Putamen (tissue), 1 donor: ENCODE measurements at places on chromosomes 3 and 15.
A peak's percentile ranks its signal among the peaks of the same experiment; 100 is the strongest.

DNA sequence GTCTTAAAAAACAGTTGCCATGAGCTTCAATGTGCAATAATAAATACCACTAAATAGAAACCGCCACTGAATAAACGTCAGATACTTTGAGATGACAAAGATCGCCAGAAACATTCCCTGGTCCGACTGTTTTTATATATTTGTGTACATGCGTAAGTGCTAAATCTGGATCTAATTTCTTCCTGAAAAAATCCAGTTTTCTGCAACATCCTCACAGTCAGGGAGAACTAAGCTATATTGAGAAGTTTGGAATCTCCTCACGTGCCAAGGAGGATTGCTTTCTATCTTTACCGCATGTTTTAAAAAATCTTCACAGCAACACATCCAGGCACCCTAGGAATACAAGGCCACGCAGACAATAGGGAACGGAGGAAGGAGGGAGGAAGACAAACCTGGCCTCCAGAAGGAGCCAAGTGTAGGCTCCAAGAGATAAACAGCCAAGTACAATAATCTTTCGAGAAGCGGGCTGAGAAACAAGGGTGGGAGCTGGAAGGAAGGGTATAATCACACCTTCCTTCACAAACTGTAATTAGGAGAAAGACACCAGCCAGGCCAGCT, 5.7 kb downstream of the VGLL4 start:
- DNase-seq = peak; percentile 7

- peak; percentile 86 for DNase-seq
Observed at GRCh38 chr3:124032881-124033359, 41.0 kb upstream of the ROPN1 start.

- no peak for DNase-seq
Observed at GRCh38 chr3:175839366-175840005, 980.4 kb downstream of the NAALADL2 start.

DNA sequence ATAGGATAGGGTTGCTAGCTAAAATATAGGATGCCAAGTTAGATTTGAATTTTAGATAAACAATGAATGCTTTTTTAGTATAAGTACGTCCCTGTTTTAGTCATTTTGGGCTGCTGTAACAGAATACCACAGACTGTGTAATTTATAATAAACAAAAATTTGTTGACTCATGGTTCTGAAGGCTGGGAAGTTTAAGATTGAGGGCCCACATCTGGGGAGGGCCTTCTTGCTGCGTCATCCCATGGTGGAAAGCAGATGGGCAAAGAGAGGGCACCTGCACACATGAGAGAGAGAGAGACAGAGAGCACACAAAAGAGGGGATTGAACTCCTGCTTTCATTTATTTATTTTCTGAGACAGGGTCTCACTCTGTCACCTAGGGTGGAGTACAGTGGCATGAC, 246.5 kb downstream of the EPHB1 start:
- DNase-seq = no peak

GRCh38 chr15:82646250-82647044, 716 bp downstream of the CPEB1 start:
- DNase-seq = no peak

- no peak for DNase-seq
Observed at GRCh38 chr3:147369661-147370123, 36.7 kb downstream of the ZIC4 start.

GRCh38 chr3:120275618-120276017, 9.4 kb downstream of the GPR156 start:
- DNase-seq = no peak

GRCh38 chr15:66675446-66675845, 26.6 kb upstream of the SMAD6 start:
- no peak for DNase-seq

GRCh38 chr3:139639662-139640061, 38.1 kb downstream of the NMNAT3 start:
- no peak for DNase-seq

GRCh38 chr3:114691871-114692270, 398.0 kb downstream of the TIGIT start:
- DNase-seq = no peak

- DNase-seq = no peak
Observed at GRCh38 chr15:29857221-29857789, 35.0 kb upstream of the TJP1 start.

DNA sequence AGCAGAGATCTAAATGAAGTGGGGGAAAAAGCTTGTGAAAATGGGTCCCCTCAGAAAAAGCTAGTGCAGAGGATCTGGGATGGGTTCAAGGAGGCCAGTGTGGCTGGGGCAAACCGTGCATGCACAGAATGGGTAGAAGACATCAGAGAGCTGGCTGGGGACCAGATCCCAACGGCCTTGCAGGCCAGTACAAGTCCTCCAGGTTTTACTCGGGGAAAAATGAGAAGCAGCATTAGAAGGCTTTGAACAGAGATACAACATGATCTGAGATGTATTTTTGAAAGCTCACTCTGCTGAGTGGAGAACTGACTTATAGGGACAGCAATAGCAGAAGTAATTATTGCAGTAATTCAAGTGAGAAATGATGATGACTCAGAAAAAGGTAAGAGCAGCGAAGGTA, 114.5 kb downstream of the HERC1 start:
- DNase-seq = no peak

DNA sequence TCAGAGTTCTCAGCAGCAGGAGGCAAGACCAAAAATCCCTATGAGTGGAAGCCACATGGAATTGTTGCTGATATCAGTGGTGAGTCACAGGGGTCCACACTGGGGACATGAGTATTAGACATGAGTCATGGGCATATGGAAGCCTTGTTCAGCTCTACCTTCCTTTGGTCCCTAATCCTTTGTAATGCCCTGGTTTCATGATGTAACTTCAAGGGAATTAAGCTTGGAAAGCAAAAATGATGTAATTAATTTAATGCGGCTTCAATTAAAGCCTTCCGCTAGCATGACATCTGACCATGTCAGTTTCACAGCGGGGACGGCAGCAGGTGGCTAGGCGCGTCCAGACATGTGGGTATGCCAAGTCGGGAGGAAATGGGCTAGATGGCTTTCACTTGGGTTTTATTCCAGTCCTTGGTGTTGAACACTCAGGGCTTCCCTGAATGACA, 176.1 kb upstream of the RGMA start:
- no peak for DNase-seq

DNA sequence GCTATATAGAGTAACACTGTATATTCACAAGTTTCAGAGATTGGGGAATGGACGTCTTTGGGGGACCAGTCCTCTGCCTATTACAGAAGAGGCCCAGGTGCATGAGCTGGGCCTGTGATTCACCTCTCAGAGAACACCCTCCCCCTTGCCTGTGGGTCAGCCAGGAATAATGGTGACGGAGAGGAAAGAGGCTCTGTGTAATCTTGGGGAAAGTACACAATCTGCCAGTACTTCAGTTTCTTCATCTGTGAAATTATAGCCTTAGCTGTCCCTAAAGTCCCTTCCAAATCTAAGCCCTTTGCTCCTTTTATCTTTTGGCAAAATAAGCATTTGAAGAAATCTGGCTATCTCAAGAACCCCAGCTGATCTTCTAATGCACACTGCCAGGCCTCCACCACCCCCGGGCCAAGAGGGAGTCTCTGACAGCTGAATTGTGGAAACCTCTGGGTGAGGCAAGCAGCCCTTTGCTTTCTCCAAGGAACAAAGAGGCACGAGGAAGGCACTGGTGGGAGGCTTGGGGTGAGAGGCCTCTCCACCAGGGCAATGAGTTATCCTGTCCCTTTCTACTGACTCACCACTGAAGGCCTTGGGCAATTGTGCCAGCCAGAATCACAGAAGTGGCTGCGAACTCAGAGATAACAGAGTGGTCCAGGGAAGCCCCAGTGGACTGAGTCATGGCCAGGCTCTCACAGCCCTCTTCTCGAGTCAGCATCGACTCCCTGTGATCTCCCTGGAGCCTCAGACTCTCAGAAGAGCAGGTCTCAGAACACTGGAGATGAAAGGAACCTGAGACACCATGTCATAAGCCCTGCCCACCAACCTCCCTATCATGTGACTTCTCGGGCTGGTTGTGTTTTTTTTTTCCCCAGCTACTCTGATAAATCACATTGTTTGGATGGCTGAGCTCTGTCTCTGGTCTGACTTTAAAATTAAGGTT, 31.8 kb downstream of the CCNL1 start:
- DNase-seq = no peak

DNA sequence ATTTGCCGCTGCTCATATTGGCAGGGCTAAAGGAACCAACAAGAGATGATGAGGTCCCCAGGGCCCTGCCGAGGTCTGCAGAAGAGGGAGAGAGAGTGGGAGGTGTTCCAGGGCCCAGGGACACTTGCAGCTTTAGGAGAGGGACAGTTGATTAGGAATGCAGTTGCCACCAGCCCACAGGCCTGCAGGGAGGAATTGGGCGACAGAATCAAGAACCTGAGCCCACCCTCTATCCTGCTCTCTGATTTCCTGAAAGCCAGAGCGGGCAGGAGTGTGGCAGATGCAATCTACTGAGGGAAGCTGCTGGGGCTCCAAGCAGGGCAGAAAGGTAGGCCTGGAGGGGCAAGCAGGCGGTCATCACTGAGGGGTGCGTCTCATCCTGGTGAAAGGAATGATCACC, 12.1 kb upstream of the PRR23E start:
- no peak for DNase-seq

DNA sequence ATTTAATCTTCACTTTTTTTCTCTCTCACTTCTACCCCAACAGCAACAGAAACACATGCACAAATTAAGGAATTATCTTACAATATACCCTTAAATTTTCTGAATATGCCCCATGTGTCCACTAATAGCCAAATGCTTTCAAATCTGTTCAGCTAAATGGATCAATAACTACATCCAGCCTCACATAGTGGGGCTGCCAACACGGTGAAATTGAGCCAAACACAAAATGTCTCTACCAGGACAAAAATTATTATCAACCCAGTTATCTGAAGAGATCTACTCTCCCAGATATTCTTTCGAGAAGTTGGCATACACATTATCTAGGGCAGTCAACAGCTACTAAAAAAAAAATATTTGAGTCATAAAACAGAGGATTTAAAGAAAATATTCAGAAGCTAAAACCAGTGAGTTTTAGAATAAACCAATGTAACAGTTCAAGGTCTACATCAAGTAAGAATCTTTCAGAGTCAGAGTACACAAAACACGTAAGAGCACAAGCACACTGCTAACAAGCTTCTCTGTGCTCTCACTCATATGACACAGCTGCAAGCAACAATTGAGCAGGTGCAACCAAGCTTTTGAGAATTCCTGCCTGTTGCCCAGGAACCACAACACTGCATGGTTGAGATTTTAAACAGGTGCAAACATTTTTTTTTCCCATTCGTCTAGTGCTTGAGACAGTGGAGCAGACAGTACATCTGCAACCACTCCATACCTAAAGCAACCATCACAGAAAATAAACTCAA, 247.7 kb downstream of the ZBTB20 start:
- no peak for DNase-seq

GRCh38 chr3:104180906-104181305, 1185.8 kb upstream of the ALCAM start:
- DNase-seq = no peak

DNA sequence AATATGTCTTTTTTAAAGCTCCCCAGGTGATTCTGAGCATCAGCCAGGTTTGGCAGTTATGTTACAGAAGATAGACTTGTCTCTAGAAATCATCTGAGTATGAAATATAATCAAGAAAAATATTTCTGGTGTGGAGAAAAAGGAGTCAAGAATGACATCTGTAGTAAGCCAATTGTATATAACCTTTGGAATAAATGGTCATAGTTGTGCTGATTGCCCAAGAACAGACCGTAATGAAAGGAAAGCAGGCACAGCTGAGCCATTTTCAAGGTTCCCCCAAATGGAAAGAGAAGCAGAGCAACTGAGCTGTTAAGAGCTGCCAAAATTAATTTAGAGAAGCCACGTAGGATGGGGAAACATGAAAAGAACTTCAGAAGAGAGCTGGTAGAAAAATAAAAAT, 26.6 kb downstream of the GOLM2 start:
- no peak for DNase-seq

GRCh38 chr3:54279005-54279583, 156.7 kb downstream of the CACNA2D3 start:
- no peak for DNase-seq

DNA sequence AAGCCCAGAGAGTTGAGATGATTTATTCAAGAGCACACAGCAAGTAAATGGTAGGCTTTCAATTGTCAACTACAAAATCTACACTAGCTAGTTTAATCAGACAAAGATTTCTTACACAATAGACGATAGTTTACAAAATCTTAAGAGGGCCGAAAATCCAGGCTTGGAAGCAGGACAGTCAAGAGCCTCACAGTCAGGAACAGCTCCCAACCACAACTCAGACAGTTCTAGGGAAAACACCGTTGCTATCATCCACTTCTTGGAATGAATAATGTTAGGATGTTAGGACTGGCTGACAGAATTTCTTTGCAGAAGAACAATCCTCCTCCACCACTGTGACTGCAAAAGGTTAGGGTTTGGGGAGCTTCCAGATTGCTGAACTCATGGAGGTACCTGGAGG, 290.8 kb upstream of the ZPLD1 start:
- DNase-seq = no peak

GRCh38 chr15:79682285-79682684, 214.5 kb downstream of the MTHFS start:
- peak; percentile 5 for DNase-seq

GRCh38 chr3:4984511-4984864, 5.3 kb downstream of the BHLHE40 start:
- DNase-seq = no peak

DNA sequence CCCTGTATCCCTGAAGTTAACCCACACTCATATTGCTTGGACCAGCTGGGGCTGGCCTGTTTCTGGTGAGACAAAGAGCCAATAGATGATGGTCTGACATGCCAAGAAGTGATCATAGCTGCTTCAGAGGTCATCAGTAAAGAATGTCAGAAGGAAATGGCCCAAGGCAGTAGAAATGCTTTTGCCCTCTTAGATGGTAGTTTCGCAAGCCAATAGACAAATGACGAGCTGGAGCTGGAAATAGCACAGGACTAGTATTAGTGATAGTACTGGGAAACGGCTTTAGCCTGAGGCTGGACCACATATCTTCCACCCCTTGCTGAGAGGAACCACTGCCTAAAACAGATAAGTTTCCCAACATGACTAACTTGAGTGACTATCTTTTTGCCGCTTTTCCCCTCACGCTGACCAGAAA, 176.1 kb upstream of the THBS1 start:
- DNase-seq = no peak

- no peak for DNase-seq
Observed at GRCh38 chr3:158097593-158098308, 8.5 kb downstream of the SHOX2 start.

- DNase-seq = no peak
Observed at GRCh38 chr3:146550743-146551510, 6.5 kb upstream of the PLSCR1 start.

- DNase-seq = no peak
Observed at GRCh38 chr15:88756521-88756920, 46.7 kb upstream of the ACAN start.
